Iris pigment epithelial cell (primary cell): ENCODE measurements at places on chromosomes 2 and 18.

DNA sequence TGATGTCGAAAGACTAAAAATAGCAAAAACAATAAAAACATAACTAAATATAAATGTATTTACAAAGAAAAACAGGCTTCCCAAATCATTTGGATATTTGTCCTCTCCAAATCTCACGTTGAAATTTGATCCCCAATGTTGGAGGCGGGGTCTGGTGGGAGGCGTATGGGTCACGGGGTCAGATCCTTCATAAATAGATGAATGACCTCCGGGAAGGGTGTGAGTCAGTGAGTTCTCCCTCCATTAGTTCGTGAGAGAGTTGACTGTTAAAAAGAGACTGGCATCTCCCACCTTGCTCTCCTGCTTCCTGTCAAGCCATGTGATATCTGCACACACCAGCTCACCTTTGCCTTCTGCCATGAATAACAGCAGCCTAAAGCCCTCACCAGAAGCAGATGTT lies 703.0 kb downstream of the TMEM182 start:
- DNase-seq, result no peak

DNA sequence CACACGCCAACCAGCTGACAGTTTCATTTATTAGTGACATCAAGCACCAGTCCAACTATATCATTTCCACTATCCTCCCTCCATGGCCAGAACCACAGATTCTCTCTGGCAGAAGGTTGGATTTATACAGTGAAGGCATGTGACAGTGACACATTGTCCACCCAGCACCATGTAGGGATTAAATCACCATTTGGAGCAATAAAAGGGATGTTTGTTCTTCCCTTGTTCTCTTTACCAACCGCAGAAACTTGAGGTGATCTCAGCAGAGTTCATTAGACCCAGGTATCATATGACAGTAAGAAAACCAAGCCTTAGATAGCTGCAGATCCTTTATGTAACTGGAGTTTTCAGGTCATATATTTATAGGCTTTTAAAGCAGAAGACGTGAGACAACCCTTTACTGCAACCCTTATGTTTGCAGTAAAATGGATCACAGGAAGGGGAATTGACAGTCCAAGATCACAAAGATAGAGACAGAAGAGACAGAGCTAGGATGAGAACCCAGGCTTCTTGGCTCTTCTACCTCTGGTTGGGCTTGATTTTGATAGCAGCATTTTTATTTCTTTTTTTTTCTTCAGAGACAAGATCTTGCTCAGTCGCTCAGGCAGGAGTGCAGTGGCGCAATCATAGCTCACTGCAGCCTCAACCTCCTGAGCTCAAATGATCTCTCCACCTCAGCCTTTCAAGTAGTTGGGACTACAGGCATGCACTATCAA lies 80.1 kb downstream of the XDH start:
- DNase-seq, result no peak

- DNase-seq, result peak; percentile 57
Observed at GRCh38 chr2:210663631-210664089, 107.3 kb downstream of the CPS1 start.

- no peak for DNase-seq
Observed at GRCh38 chr2:169107645-169108044, 38.3 kb downstream of the DHRS9 start.

- peak; percentile 14 for DNase-seq
Observed at GRCh38 chr18:10420561-10421352, 33.7 kb upstream of the APCDD1 start.

DNA sequence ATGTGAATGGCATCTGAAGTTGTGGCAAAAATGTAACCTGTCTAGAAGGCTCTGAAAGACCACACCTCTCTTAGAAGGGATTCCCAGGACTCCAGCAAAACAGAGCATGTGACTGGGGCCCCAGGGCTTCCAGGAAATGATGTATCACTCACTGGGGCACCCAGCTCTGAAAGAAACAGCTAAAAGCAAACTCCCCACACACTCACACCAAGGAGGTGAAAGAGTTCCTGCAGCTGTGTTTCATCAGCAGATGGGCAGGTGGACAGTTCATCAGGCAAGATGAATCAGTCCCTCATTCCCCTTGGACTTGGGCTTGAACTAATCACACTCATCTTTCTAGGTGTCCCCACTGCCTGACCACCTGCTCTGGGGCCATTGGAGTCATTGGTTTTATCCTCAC lies 76.2 kb downstream of the CCBE1 start:
- DNase-seq, result peak; percentile 66

DNA sequence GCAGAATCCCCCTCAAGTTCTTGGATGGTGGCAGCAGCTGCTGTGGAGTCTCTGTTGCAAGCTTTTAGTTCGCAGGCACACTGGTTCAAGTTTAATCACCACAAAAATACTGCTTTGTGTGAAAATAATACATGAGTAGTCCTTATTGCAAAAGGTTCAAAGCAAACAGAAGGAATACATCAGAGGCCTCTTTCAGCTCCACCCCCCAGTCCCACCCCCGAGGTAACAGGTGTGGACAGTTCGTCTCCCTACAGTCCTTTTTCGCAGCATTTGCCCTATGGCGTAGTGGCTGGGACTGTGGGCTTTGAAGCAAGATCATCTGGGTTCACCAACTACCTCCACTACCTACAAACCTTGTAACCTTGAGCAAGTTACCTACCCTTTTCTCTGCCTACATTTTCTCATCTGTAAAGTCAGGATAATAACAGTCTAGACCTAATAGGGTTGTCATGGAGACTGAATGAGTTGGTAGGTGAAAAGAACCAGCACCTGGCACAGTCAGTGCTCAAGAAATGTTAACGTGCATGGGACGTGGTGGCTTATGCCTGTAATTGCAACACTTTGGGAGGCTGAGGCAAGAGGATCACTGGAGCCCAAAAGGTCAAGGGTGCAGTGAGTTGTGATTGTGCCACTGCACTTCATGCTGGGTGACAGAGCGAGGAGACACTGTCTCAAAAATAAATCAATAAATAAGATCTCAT lies 61.7 kb downstream of the TCF7L1 start:
- DNase-seq, result no peak

DNA sequence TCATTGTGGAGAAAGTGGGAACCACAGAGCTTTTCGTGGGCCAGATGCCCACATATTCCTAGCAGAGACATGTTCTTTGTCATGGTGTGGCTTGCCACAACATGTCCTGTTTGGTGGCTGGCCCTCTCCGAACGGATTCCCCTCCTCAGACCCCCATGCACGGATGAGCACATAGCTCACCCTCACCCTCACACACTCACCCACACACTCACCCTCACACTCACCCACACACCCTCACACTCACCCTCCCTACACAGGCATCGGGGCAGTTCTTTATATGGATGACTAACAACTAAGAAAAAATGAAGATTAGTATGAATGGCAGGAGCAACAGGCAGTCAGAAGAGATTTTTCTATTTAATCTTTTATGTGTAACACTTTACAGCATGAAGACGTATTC lies 149.9 kb downstream of the ZNF236 start:
- DNase-seq, result no peak

DNA sequence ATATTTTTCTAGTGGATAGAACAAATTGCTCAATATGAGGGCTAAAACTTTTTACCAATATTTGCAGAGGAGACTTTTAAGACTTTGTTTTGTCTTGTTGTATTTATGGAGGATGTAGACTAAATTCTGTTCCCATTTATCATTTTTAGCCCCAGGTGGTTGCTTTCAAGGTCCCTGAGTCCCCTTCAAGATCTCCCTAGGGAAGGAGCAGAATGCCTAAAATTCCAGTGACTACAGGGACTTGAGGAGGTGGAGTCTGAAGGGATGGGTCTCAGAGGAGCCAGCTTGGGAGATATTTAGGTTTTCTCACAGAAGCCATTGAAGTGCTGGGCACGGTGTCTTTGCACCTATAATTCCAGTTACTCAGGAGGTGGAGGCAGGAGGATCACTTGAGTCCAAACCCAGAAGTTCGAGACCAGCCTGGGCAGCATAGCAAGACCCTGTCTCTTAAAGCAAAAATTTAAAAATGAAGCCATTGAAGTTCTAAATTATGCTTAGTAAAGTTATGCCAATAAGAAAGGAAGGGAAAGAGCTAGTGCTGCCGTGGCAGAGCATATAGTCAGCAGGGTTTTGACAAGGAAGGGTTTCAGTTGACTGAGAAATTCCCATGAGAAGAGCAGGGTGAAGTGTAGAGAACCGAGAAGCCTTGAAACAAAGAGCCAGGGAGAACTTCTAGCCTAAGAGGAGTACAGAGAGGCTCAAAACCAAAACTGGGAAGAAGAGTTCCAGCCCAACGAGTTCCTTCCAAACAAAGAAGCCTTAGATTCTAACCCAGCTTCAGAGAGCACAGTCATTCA lies 43.4 kb downstream of the COMMD1 start:
- DNase-seq, result no peak

DNA sequence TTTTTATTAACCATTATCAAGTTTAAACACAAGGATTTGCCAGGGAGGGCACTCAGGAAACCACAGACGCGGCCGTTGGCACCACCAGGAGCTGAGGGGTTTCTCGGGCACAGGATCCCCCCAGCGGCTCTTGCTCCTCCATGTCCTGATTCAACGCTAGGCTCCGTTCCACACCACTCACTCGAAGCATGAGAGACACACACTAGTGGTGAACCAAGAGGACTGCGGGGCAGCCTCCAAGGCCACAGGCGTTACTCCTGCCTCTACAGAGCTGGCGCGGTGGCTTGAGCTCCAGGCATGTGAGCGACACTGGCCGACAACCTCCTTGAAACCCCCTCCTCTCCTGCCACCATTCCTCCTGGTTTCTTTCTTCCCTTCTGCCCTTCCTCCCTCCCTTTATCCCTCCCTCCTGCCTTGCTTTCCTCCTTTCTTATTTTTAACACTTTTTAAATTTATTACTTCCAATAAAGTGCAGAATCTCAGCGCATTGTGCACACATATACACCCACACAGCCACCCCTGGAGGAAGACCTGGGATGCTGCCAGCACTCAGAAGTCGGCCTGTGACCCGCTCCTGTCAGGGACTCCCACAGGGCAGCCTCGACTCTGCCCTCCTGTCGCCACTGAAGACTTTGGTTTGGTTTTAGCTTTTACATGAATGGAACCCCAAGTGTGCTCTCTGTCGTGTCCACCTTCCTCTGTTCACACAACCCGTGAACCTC lies 21.7 kb downstream of the COX7A2L start:
- no peak for DNase-seq
